ENCODE measurements at places on chromosomes 1 and 21.
A peak's percentile ranks its signal among the peaks of the same experiment; 100 is the strongest.

DNA sequence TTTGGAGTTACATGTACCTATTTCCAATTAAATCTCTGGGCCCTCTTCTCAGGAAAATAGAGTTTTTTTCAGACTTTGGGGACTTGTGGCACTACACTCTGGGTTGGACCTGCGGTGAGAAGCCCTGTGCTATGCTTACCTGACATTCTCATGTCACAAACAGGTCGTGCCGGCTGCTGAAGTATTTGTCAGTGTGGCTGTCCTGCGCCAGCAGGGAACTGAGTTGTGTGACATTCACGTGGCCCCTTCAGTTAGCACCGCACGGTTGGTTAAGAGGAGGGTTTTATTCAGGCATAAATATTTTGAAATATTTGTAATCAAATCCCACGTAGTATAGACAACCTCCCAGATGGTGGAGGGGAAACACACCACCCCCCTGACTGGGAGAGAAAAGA is 6.3 kb upstream of the COL6A2 start:
- DNase-seq: peak; percentile 10

DNA sequence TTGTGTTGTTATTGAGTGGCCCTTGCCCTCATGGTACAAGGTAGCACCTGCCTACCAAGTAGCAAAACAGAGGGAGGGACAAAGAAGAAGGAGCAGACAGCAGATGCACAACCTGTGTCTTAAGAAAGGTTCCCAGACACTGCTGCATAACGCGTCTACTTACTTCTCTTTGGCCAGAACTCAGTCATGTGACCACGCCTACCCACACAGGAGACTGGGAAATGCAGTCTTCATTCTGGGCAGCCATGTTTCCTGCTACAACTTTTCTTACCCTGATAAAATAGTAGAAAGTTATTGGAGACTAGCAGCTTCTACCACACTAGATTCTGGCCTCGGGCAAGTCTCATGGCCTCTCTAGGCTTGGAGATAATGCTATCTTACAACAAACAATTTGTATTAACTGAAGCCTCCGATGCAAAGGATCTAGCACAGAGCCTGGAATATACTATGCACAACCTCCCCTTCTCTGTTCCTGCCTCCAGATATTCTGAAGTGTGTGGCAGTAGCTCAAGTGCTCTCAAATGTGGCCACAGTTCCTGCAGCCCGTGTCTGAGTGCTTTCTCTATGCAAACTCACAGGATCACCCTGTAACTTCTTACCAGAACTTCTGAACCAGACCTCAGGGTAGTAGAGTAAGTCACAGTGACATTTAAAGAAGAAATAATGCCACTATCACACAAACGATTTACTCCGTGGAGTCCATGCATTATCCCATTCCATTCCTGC is 34.1 kb upstream of the BTG2 start:
- peak; percentile 85 for DNase-seq

DNA sequence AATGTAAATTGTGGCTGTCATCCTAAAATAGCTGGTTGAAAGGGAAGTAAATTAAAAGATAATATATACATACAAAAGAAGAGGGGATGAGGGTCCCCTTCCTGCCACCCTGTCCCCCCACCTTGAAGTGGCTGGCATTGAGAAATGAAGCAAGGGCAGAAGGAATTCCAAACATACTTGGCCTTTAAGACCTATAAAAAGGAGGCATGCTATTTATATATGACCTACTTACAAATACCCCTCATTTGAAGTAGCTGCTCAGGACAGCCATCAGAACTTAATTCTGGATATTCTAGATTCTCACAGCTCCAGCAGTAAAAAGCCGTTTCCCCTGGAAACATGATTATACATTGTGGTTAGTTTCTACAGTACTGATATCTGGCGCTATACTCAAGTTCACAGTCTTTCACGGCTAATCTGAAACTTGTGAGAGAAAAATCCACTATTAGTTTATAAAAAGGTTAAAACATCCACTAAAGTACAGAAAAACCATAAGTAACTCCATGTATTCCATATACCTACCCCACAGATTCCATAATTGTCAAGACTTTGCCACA is 9.6 kb upstream of the MAP10 start:
- DNase-seq: no peak

DNA sequence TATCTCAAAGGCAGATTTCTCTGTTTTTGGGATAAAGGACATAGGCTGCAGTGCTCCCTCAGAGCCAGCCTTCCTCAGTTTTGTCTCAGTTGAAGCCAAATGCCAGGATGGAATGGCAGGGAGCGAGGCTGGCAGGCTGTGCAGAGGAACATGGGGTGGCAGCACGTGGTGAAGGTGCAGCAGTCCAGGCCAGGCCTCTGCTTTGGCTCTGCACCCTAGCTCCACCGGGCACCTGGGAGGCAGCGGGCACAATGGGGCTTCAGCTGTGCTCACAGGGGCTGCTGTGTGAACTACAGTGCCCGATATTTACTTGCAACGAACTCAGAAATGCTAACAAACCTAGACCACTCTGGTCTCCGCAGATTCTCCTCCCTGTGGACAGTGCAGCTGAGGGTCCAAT is 319.6 kb downstream of the ZNF326 start:
- no peak for DNase-seq

- DNase-seq: no peak
Observed at GRCh38 chr1:208172423-208173145, 71.6 kb downstream of the PLXNA2 start.

DNA sequence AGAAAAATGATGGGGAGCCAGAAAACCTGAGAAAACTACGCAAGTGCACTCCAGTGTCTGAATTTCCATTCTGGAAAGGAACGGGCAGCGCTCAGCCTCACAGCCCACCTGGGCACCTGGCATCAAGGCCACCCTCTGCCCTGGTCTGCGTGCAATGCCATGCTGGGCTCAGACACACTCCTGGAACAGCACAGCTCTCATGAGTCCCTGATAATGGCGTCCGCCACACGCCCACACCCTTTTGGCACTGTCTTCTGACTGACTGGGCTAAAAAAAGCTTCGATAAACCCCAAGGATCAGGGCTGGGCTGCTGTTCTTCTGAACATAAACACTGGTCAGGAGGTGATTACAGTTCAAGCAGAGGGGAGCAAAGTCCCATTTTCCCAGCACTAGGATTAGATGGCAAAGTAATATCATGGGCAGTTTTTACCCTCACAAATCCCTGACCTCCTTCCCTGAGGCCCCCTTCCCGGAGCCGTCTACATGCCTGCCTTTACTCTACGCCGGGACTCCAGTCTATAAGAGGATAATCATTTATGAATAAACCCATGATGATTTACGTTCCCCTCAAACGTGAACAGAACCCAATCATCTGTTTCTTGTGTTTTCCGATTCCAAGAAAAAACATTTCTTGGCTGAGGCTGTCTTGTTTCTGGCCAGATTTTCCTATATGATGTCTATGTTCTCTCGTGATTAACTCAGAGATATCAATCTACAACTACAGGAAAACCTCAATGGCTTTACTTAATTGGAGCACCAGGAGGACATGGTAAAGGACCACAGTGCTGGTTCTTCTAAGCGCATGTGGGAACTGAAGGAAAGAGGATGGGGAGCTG is 22.6 kb downstream of the RCAN1 start:
- no peak for DNase-seq

GRCh38 chr1:31142406-31142805 is 76.9 kb upstream of the PUM1 start:
- DNase-seq: no peak

DNA sequence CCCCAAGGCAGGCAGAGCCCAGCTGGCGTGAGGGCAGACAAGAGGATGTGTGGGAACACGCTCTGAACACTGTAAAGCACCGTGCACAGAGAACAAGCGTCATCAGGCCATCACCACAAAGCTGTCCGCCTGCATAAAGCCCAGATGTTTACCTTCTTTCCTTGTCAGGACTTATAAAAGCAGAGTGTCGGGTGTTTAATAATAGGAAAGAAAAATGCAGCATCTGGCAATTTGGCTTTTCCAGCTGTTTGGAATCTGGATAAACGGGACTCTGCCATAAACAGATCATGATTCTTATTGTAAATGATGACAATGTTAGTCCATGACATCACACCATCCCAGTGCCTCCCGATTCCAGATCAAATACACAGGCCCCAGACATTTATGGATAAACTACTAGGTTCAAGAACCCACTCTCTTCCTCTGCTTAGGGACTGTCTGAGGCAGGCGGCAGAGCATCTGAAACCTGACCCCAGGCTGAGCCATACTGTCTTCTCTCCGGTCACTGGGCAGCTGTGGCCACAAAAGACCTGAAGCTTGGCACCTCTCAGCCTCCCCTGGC is 4.2 kb downstream of the GLIS1 start:
- DNase-seq: no peak

DNA sequence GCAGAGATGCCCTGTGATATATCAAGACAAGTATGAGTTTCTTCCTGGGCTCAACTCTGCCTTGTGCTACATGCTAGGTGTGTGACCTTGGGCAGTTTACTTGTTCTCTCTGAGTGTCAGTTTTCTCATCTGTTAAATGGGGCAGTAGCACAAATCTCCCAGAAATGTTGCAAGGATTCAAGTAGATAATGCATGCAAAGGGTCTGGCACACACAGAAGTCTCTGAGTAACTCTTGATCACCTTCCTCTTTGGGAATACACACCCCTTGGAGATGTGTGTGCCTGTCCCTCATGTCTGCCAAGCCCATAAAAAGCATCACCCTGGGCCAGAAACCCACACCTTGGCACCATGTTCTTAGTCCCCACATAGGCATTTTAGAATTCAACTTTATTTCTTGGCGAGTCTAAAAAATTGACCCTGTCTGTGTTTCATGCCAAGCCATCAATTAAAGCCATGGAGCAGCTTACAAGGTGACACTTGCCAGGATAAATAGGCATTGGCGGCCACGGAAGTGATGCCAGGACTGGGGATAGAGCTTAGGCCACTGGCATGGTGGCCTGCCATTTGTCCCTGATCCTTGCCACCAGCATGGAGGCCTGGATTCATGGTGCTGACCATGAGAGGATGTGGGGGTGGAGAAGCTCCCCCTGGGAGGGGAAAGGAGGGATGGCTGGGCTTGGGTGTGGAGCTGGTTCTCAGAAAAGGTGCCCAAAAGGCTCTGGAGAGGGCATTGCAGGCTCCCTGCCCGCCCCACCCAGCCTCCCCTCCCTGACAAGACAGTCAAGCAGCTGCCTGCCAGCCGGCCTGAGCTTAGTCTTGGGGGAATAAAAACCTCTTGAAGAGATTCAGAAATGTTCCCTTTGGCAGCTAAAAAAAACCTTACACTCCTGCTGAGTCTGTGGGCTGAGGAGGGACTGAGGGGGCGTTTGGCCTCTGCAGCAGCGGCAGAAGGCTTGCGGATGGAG is 118.0 kb upstream of the IPO9 start:
- DNase-seq: no peak

GRCh38 chr1:101820071-101820470 is 176.7 kb downstream of the OLFM3 start:
- no peak for DNase-seq

DNA sequence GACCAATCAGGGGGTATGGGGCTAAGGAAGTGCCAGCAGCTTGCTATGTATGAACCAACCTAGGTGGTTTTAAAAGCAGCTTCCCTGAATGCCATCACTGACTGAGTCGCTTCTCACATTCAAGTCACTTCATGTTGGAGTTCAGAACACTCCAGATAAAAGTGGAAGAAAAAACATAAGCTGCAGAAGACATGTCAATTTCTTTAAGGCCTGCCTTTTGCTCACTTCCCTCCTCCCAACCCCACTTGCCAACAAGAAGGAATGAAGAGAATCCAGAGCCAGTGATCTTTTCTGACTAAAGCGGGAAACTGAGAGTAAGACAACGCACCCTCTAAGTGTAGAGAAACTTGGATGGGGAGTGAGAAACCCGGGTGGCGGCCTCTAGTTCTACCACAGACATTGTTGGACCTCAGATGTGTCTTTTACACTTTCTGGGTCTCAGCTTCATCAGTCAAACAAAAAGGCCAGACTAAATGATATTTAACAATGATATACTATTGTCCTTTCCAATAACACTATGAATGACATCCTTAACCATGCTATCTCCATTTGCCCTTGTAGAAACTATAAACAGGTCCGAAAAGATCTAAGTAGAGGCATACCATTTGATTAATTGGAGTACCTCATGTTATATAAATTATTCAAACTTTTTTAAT is 54.1 kb downstream of the LUZP1 start:
- no peak for DNase-seq

DNA sequence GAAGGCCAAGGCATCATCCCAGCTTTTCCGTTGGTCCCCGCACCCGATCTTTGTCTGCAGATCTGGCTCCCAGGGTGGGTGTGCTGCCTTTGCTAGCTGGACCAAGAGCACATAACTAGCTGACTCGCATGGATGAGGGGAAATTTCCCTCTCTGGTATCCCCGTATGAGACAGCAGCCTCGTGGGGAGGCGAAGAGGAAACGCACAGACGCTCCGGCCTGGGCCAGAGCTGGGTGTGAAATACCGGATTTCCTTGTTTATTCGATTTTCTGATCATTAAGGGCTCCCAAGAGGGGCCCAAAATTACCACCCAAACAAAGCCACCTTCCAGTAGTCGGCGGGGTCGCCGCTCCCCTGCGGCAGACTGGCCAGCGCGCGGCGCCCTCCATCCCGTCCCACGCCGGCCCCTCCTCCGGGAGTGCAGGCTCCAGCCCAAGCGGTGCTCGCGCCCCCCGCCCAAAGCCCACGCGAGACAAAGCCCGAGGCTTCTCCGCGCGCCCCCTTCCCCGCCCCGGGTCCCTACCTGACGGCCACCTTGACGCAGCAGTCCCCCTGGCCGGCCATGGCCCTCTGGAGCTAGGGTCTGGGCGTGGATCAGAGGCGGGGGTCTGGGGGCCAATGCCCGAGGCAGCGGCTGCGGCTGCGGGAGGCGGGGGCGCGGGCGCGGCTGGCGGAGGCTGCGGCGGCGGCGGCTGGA is 546 bp downstream of the KIF21B start:
- peak; percentile 60 for DNase-seq

DNA sequence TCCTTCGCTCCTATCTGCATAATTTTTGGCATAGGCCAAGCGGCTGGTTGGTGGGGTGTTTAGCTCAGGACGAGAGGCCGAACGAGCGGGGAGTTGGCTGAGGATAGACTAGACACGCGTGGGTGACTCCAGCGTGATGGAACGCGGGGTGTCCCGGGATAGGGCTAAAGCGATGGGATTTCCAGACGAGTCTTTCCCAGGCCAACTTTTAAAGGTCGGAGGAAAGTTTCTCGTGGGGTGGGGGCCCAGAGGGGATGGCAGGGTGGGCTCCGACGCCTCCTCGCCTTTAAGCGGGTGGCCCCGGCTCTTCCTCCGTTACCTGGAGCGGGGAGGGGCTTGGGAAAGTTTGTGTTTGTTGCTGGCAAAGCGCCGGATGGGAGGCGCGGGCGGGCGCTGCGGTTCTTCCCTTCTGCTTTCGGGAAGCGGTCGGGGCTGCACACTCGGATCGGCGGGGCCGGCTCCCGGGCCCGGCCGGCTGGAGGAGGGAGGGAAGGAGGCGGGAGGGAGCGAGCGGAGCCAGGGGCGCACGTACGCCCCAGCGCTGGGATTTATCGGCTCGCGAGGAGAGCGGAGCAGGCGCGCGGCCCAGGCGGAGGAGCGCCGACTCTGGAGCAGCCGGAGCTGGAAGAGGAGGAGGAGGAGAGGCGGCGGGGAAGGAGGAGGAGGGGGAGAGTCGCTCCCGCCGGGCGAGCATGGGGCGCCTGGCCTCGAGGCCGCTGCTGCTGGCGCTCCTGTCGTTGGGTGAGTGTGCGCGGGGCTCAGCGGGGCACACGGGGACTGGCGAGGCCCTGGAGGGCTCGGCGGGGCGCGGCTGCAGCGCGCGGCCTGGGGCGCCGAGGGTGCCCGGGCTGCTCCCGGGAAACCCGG is at the start of gene PTGFRN:
TSS of gene PTGFRN (plus strand) at position 405 of the 867 bp plus-strand sequence. CDS start at position 693, 288 bp downstream.
- peak; percentile 35 for DNase-seq

- DNase-seq: peak; percentile 8
Observed at GRCh38 chr1:180267761-180268555, 37.9 kb downstream of the LHX4 start.
